ENCODE measurements at places on chromosomes 6 and 20. TPM values are rescaled to one million over a fixed set of nuclear protein-coding genes. Genes with fewer than 3 reads are reported as not detected.
A peak's percentile ranks its signal among the peaks of the same experiment; 100 is the strongest.

DNA sequence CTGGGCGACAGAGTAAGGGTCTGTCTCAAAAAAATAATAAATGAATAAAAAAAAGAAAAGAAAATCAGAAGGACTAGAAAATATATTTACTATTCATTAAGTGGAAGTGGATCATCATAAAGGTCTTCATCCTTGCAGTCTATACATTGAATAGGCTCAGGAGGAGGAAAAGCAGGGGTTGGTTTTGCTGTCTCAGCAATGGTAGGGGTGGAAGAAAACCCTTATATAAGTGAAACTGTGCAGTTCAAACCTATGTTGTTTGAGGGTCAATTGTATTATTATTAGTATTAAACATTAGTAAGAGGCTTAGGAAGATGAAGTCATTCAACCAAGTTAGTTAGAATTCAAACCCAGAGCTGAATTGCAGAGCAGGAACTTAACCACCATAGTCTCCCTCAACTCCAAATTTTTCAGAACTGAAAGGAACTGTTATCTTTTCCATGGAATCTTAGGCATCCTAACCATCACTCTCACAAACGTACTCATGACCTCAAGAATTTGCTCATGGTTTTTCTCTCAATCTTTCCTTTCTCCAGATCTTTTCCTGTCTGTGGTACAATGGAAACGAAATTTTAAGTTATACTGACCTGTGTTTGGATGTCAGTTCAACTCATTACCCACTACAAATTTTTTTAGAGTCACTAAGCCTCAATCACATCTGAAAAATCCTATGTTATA is 7.7 kb upstream of the SMIM13 start:
- DNase-seq, result no peak

DNA sequence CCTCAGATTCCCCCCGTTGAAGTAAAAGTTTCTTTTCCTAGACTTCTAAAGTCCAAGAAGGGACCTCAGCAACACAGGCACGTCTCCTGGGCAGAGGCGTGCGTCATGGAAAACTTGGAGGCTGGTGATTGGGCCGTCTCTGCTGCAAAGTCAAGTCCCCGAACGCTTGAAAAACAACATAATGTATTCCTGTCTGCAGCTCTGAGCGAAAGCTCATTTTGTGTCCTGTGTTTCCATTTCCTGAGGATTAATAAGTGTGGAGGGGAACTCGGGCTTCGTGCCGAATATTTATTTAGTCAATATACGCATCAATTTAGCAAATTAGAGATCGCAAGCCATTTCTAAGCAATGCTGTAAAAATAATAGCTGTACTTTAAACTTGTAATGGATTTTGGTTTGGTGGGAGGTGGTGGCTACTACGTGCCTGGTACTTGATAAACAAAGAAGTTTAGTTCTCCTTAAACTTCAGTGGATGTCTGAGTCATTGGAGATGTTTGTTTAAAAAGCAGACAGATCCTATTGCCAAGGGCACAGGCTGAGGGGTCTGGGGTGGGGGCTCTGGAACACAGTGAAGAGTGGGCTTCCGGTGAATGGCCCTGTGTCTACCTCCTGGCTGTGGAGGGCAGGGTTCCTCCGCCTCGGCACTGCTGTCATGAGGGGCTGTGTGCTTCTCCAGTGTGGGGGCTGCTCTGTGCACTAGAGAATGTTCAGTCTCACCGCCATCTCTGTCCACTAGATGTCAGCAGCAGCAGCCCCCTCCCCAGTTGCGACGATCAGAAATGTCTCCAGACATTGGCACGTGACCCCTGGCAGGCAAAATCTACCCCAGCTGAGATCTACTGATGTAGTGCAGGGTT is 21.8 kb downstream of the PCK1 start:
- DNase-seq, result peak; percentile 60

Gene SLC17A3
- not detected for total RNA-seq

DNA sequence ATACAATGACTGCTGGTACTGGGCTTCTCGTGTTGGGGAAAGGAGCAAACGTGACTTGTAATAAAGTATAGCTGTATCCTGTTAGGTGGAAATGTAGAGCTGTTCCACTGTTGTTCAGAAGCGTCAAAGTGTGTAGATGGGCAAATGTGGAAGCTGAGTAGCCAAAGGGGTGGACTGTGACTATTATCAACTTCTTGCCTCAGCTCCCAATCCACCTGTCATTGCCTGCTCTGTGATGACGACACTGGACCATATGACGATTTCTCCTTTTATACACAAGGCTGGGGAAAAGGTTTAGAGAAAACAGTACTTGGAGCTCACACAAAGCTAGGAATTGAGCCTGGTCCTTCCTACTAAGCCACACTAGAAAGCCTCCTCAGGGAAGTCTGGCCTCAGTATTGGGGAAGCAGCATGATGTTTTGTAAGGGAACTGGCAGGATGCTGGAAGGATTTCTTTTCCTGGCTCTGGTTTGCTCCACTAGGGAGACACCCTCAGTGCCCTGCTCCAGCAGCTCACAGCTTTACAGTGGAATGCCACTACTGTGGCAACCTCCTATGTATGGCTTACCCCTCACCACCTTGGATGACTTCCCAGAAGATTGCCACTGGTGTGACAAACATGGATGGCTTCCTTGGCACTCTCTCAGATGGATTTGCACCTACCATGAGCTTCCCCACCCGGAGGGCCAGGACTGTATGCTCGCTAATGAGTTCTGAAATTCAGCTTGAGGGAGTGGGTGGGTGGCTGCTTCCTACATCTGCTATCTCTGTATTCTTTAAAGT is 20.0 kb downstream of the CD164 start:
- DNase-seq, result no peak

Gene SLC22A7
- total RNA-seq, result not detected

DNA sequence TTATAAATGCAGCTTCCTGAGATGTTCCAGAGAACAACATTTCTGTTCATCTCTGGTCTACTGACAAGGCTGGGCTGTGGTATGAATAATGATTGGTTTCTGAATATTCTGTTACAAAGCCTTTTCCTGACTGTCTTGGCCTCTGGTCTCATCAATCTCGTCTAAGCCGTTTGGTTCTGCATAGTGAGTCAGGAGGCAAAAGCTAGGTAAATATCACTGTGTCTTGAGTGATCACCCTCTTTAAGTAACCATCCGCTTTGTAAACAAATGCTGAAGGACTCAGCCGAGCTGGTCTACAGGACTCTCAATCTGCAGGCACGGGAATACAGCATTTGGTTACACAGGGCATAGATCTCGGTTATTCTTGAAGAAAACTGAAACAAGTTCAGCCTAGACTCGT is 511.9 kb downstream of the KIF16B start:
- no peak for DNase-seq

Measured in uterus (tissue), 4 donors.